ENCODE measurements at places on chromosomes 13 and 19.

- DNase-seq, result no peak
Observed at GRCh38 chr13:20684041-20684440, 19.5 kb upstream of the IL17D start.

DNA sequence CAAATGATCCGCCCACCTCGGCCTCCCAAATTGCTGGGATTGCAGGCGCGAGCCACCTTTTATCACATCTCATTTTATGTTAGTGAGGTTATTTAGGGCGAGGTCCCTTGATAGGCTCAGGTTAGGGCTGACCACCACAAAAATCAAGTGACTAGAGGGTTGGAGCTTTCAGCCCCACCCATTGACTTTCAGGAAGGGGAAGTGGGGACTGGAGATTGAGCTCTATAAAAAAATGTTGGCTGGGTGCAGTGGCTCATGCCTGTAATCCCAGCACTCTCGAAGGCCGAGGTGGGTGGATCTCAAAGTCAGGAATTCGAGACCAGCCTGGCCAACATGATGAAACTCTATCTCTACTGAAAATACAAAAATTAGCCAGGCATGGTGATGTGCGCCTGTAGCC lies 20.1 kb downstream of the FPR3 start:
- no peak for DNase-seq

GRCh38 chr19:30333291-30334065 lies 38.7 kb upstream of the ZNF536 start:
- DNase-seq, result no peak

DNA sequence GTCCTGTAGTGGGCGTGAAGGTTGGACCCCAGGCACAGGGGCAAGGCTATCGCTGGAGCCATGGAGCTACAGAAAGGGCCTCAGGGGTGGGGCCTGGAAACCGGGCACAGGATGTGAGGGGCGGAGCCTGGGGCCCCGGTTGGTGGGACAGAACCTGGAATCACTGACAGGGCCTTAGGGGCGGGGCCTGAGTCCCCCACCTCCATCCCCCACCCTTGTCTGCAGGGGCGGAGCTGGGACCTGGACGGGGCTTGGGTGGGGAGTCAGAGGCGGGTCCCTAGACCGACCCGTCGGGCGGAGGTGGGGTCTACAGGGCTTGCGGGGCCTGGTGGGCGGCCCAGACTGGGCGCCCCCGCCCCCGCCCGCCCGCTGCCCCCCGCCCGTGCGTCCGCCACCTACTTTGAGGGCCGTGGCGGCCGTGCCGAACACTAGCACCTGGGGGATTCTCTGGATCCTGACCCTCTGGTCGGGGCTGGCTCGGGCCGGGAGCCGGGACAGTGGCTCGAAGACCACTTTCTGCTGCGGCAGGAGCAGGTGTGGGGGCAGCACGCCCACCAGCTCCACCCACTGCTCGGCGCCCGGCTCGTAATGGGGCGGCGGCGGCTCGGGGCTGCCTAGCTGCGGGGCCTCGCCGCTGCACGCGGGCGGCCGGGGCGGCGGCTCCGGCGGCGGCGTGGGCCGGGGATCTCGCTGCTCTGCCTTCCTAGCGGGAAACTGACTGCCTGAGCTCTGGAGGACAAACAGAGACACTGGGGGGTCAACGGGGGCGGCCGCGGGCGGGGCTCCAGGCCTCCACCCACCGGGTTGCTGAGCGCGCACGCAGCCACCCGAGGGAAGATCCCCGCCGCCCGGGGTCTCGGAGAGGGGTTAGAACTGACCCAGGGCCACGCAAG lies 26.3 kb downstream of the DCAF15 start:
- peak; percentile 42 for DNase-seq

GRCh38 chr19:15107061-15108010 lies at the start of gene SYDE1:
SYDE1 (plus strand) TSS chr19:15107401; CDS start chr19:15107434, 33 bp downstream.
- DNase-seq, result no peak

- DNase-seq, result no peak
Observed at GRCh38 chr13:55660851-55661250, 1479.9 kb upstream of the PRR20A start.

- DNase-seq, result no peak
Observed at GRCh38 chr19:38729653-38730469, 14.4 kb downstream of the CAPN12 start.

DNA sequence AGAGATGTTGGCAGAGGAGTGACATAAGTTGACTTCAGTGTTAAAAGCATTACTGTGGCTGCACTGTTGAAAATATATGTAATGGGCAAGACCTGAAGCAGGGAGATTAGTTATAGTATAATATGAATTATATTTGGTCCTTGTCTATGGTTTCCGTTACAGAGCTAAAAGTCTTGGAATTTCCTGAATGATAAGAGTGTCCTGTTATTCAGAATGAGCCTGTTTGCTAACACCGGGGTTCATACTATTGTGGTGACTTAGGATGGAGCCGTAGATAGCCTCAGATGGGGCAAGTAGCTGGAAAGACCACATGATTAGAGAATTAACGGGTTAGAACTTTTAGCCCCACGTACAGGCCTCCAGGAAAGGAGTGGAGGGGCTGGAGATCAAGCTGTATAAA lies 5.7 kb downstream of the USPL1 start:
- DNase-seq, result no peak

GRCh38 chr19:16062789-16063188 lies 13.5 kb upstream of the TPM4 start:
- DNase-seq, result no peak

GRCh38 chr19:11881151-11881800 lies 6.3 kb upstream of the ZNF69 start:
- peak; percentile 35 for DNase-seq

DNA sequence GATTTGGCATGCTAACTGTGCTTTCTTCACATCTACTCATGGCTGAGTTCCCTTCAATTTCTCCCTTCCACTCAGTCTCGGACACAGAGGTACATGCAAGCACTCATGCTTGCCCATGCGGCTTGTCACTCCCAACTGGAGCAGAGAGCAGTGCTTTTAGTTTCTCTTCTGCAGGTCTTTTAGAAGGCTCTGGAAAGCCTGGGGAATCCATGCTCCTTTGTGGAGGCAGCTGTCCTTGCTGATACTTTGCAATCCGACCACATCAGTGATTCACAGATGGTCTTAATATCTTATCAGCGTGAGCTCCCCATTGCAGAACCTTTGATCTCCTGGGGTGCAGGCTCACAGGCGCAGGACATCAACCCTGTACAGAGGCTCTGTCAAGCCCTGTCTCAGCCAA lies 203.9 kb downstream of the COL4A1 start:
- DNase-seq, result no peak

GRCh38 chr13:52695856-52696255 lies 43.2 kb downstream of the SUGT1 start:
- no peak for DNase-seq

DNA sequence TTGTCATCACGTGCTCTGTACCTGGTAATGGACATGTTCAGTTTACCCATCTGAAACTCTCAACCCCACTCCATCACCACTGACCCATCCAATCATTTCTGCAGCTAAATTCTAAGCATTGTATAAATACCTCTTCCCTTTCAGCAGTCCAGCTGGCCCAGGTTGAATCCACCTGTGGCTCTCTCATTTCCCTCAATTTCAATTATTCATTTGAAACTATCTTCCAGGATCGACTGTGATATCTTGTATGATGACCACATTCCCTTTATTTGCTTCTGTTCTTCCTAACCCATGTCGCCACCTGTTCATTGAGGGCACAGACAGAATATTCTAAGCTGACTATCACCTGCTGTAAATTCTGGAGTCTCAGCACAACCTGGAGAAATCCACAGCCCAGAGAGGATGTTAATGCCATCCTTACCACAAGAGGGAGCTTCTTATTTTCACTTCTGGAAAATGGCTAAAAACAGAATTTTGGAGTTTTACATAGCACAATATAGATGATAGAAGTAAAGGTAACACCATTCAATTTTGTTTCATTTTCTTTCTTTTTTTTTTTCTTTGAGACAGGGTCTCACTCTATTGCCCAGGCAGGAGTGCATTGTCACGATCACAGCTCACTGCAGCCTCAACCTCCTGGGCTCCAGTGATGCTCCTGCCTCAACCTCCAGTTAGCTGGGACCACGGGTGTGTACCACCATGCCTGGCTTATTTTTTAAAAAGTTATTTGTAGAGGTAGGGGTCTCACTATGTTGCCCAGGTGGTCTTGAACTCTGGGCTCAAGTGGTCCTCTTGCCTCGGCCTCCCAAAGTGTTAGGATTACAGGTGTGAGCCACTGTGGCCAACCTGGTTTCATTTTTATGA lies 38.6 kb downstream of the ZNF823 start:
- DNase-seq, result peak; percentile 36

GRCh38 chr19:2998642-2999041 lies 21.3 kb downstream of the TLE6 start:
- no peak for DNase-seq

DNA sequence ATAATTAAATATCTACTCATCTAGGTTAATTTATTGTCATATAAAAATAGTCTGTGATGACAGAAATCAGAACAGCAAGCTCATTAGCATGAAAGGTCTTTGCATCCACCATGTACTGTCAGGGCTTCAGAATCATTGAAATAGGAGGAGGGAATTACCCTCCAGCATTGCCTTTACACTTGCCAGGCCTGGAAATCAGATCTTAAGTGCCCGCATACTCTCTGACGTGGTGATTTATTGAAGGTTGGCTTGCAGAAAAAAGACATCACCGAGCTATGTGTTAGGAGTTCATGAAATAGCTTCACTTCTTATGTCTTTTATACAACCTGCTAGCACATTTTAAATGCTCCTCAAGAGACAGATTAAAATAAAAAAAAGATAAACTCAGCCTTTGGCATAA lies 661.7 kb upstream of the SLITRK1 start:
- no peak for DNase-seq

GRCh38 chr13:41407380-41407779 lies 50.0 kb upstream of the RGCC start:
- no peak for DNase-seq

GRCh38 chr19:42089191-42089750 lies 13.3 kb downstream of the ZNF574 start:
- no peak for DNase-seq

GRCh38 chr13:90020536-90021070 lies 1326.9 kb upstream of the MIR17HG start:
- DNase-seq, result no peak

GRCh38 chr13:112055036-112055914 lies 11.7 kb upstream of the SOX1 start:
- no peak for DNase-seq

GRCh38 chr13:43289470-43290255 lies 266.3 kb downstream of the DNAJC15 start:
- DNase-seq, result no peak

- peak; percentile 79 for DNase-seq
Observed at GRCh38 chr19:13764101-13764807, at the start of gene MRI1. MRI1 (plus strand) TSS chr19:13764522; CDS start chr19:13764589, 67 bp downstream.

GRCh38 chr13:51576754-51577153 lies 7.5 kb upstream of the WDFY2 start:
- DNase-seq, result no peak

GRCh38 chr19:27676877-27677276 lies 1536.1 kb downstream of the UQCRFS1 start:
- DNase-seq, result no peak

GRCh38 chr13:28623782-28624706 lies 34.9 kb upstream of the POMP start:
- DNase-seq, result no peak

DNA sequence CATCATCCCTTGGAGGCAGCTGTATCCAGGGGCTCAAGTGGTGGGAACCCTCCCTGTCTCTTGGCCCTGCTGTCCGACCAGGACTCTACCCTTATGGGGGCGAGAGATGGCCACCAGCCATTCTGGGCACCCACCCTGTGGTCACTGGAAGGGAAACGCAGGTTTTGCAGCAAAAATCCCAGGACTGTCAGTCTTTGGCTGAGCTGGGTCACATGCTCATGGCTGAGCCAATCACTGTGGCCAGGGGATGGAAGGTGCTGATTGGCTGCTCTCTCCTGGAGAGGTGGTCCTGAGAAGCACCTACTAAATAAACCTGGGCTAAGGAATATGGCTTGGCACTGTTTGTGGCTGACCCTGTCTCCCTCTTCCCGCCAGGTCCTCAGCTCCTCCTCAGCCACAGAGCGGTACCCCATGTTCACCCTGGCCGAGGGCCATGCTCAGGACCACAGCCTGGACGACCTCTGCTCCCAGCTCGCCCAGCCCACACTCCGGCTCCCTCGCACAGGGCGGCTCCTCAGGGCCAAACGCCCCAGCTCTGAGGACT lies 8.9 kb downstream of the ATG4D start:
- no peak for DNase-seq

GRCh38 chr13:47126432-47126831 lies 229.6 kb upstream of the HTR2A start:
- no peak for DNase-seq

DNA sequence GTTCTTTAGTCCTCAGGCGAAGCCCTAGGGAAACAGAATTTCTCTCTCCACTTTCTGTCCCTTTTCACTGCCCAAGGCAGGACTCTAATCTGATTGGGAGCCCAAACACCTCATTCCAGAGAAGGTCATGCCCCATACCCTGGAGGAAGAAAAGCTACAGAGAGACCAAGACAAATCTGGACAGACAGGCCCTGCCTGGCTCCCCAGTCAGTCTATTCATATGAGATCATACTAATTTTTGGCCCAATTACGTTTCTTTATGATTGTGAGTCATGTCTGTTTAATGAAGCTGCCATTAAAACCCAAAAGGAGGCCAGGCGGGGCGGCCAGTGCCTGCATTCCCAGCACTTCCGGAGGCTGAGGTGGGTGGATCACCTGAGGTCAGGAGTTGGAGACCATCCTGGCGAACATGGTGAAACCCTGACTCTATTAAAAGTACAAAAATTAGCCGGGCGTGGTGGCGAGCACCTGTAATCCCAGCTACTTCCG lies 3.3 kb upstream of the AP3D1 start:
- DNase-seq, result no peak

DNA sequence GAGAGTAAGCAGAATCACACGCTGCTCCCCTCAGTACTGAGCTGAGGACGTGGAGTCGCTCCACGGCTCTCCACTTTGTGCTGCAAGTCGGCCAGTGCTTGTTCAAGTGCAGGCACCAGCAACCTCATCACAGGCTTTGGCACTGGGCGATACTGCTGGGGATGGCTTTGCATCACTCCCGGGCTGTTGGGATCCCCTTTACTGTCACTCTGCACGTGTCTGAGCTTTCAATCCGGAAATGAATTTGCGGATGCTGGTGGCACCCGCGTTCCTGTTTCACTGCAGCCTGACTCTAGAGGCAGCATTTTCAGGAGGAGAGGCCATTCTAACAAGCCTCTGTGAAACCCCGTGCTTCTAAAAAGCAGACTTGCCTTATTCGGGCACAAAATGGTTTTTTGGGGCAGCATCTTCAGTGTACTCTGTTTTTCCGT lies 19.1 kb downstream of the SMARCA4 start:
- DNase-seq, result no peak

DNA sequence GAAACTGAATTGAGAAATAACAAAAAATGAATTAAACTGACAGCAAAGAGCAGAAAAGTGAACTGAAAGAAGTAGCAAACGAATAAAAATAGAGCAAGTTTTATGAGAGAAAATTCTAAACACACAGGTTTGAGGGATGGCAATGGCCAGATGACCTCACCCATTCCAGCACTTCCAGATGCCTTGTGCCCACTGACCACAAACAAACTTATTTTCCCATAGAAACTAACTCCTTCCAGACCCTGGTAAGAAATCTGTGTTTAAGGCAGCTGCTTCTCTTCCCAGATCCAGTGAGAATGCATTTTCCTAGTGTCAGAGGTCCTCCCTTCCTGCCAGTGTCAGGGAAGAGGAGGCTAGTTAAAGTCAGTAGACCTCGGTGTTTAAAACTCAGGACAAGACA lies 51.7 kb downstream of the RXFP2 start:
- no peak for DNase-seq
